PC-3 (cell line): ENCODE measurements at places on chromosomes 2 and 18. TPM values are rescaled to one million over a fixed set of nuclear protein-coding genes. Genes with fewer than 3 reads are reported as not detected.

SERPINB7 gene
- 71.9 and 74.5 TPM in 2 replicates for total RNA-seq

CHRNG gene
- total RNA-seq, result not detected in 2 replicates

KIF1A gene
- 0.40 TPM in 1 of 2 replicates, not detected in the other for total RNA-seq

ST8SIA5 gene
- total RNA-seq, result 0.04 TPM in 1 of 2 replicates, not detected in the other

MTCL1 gene
- total RNA-seq, result 33.1 and 58.8 TPM in 2 replicates

UGT1A7 gene
- total RNA-seq, result not detected in 2 replicates

CHRND gene
- total RNA-seq, result not detected in 2 replicates

HJURP gene
- total RNA-seq, result 31.7 and 37.0 TPM in 2 replicates

DYNAP gene
- total RNA-seq, result not detected in 2 replicates

SLC14A1 gene
- total RNA-seq, result 2.3 and 6.9 TPM in 2 replicates

SOWAHC gene
- 27.4 and 41.1 TPM in 2 replicates for total RNA-seq

TTN gene
- 0.52 and 1.1 TPM in 2 replicates for total RNA-seq

DNA sequence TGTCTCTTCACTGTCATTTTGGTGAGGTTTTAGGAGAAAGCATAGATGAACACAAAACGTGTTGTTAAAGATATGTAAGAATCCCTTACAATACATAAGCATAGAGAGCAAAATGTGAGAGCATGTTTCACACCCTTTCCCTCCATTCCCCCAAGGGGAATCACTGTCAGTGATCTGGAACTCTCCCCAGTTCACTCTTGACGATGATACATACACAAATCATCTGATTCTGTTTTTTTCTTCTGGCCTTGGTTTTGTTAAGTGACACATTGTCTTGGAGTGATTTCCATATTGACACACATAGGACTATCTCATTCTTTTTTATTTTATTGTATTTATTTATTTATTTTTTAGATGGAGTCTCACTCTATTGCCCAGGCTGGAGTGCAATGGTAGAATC, 53.7 kb upstream of the TANC1 start:
- no peaks in the 10 kb centered on the region for H3K36me3 ChIP-seq
- no peak overlapping the region for H3K4me3 ChIP-seq
- DNase-seq, result no peak

- H3K27me3 ChIP-seq, result no peaks in the 10 kb centered on the region
- no peaks in the 10 kb centered on the region for H3K36me3 ChIP-seq
- DNase-seq, result no peak
- no peak overlapping the region for H3K27ac ChIP-seq
- H3K4me1 ChIP-seq, result peaks cover 54% of the 10 kb centered on the region
These were observed 608 bp downstream of the CDH7 start for GRCh38 chr18:65751155-65752085.

- no peak overlapping the region for H3K4me3 ChIP-seq
- H3K27me3 ChIP-seq, result no peaks in the 10 kb centered on the region; the same call in 1 of the 2 replicates
- H3K36me3 ChIP-seq, result no peaks in the 10 kb centered on the region
- H3K27ac ChIP-seq, result no peak overlapping the region
- DNase-seq, result no peak
These were observed 28.5 kb downstream of the CIB4 start for GRCh38 chr2:26612522-26613240.

DNA sequence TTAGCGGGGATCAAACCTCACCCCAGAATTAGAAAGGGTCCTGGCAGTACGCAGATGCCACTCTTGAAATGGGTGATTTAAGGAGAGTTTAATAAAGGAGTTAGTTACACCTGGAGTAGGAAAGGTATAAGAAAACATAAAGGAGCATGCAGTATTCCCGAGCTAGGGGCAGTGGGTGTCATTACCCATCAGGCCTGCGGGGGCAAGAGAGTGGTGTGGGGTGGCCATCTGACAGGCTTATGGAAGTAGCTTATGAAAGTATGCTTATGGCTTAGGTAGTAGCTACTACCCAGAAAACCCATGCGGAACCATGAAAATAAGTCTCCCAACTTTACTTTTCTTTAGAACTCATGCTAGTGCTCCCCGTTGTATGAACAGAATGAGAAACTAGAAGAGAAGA, 568.9 kb upstream of the ACVR2A start:
- H3K27ac ChIP-seq, result no peak overlapping the region
- no peak overlapping the region for H3K4me3 ChIP-seq

- no peaks in the 10 kb centered on the region for H3K27me3 ChIP-seq
- DNase-seq, result no peak
- H3K4me1 ChIP-seq, result peaks cover 13% of the 10 kb centered on the region; the same call in 1 of the 2 replicates
These were observed 276.0 kb upstream of the TRIB2 start for GRCh38 chr2:12440731-12441130.

GRCh38 chr2:197708331-197708730, 3.2 kb downstream of the MARS2 start:
- peak; percentile 69 for DNase-seq
- peak overlapping the region; percentile 91 for H3K4me3 ChIP-seq
- no peaks in the 10 kb centered on the region for H3K27me3 ChIP-seq
- H3K27ac ChIP-seq, result no peak overlapping the region

GRCh38 chr2:133710613-133711012, 142.3 kb upstream of the NCKAP5 start:
- H3K27me3 ChIP-seq, result no peaks in the 10 kb centered on the region
- peak; percentile 42 for DNase-seq
- no peak overlapping the region for H3K4me3 ChIP-seq
- peak overlapping the region; percentile 54; the same call in 1 of the 2 replicates for H3K27ac ChIP-seq

DNA sequence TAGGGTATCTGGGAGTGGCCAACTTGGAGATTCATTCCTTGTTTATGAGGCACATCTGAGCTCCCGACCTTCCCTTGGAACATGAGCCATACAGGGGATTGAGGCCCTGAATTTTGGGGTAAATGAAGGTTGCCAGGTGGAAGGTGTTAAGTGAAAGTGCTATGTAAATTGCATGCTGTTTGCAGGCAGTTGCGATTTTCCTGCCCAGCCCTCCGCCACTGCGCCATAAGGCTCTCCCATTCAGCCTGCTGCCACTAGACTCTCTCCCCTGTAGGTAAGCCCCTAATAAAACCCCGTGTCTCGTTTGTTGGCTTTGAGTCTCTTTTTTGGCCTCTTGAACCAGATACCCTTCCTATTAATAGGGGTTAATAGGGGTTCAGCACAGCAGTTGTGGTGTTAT, 33.8 kb downstream of the PCARE start:
- H3K36me3 ChIP-seq, result no peaks in the 10 kb centered on the region
- no peaks in the 10 kb centered on the region for H3K4me1 ChIP-seq
- no peak overlapping the region for H3K27ac ChIP-seq
- DNase-seq, result no peak
- H3K27me3 ChIP-seq, result no peaks in the 10 kb centered on the region

- H3K36me3 ChIP-seq, result no peaks in the 10 kb centered on the region
- H3K27me3 ChIP-seq, result no peaks in the 10 kb centered on the region
- no peak overlapping the region for H3K27ac ChIP-seq
- no peak overlapping the region for H3K4me3 ChIP-seq
- no peaks in the 10 kb centered on the region for H3K4me1 ChIP-seq
- no peak for DNase-seq
These were observed 23.3 kb downstream of the KLF7 start for GRCh38 chr2:207142461-207142860.

DNA sequence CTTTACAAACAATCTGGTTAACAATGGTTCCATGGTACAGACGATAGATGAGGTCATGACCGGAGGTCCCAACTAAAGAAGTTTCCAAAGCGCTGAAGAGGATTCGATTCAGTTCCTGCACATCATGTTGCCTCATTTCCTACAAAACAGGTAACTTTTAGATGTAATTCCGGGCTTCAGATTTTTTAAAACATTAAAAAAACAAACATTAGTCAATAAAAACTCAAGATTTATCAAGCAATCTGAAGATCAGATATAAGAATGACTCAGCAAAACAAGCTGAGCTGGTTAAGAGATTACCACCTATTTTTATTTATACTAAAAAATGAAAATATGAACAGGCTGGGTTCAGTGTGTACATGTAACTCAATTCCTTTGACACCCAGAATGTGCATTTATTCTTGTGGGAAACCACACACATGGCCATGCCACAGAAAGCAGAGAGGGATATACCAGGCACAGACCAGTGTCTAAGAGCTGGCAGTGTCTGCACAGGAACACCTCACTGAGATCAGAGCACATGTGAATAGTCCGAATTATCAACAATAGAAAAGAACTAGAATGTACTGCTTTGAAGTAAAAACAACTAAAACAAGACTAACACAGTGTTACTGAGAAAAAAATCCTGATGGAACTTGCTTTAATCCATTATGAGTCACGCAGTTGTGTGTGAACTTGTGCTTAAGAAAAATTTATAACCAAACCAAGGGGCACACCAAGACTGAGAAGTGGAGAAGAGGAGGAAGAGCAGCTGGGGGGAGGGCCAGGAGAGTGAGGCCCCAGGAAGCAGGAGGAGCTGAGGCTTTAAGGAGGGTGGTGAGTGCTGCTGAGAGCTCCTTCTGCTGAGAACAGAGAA, 9.5 kb downstream of the USP40 start:
- H3K4me3 ChIP-seq, result peak overlapping the region; percentile 36; the same call in 1 of the 2 replicates
- DNase-seq, result peak; percentile 65
- peaks cover 21% of the 10 kb centered on the region for H3K36me3 ChIP-seq
- H3K4me1 ChIP-seq, result peaks cover 25% of the 10 kb centered on the region
- H3K27me3 ChIP-seq, result no peaks in the 10 kb centered on the region

GRCh38 chr2:67456428-67456827, 59.3 kb downstream of the ETAA1 start:
- H3K27ac ChIP-seq, result peak overlapping the region; percentile 99
- peak; percentile 24 for DNase-seq
- H3K27me3 ChIP-seq, result no peaks in the 10 kb centered on the region

DNA sequence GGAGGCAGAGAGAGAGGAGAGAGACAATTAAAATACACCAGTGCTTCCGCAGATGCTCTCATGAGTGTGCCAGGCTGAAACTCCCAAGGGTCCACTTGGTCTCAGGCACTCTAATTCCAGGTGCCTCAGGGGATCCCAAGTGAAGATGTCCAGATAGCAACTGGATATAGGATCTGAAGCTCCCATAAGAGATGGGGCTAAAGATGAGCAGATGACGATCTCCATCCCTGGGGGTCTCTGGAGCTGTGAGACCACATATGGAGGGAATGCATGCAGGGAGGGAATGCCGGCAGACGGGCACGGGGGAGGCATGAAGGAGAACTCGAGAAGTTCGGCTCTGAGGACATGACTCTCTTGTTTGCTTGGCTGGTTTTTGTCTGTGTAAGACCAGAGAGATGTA, 223.7 kb upstream of the RAB6C start:
- H3K4me3 ChIP-seq, result no peak overlapping the region
- peaks cover 26% of the 10 kb centered on the region for H3K27me3 ChIP-seq
- H3K36me3 ChIP-seq, result no peaks in the 10 kb centered on the region
- no peaks in the 10 kb centered on the region for H3K4me1 ChIP-seq
- no peak for DNase-seq

DNA sequence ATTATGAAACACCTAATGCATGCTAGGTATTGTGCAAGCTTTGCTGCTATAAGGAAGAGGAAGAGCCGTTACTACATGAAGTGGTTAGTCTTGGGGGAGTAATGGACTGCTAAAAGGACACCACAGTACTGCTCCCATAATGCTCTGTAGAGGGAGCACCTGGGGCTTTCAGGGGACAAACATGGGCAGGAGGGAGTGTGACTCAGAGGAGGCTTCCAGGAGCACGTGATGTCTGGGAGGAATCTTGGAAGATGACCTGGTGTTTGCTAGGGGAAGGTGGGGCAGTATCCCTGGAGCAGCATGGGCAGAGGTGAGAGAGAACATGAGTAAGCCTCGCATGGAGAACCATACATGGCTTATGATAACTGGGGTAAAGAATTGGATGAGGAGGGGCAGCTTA, 18.8 kb downstream of the MAPK4 start:
- peak; percentile 35 for DNase-seq
- no peaks in the 10 kb centered on the region for H3K36me3 ChIP-seq
- H3K4me3 ChIP-seq, result no peak overlapping the region
- H3K4me1 ChIP-seq, result no peaks in the 10 kb centered on the region
- H3K27ac ChIP-seq, result no peak overlapping the region

GRCh38 chr2:192190474-192190873, 4.3 kb downstream of the TMEFF2 start:
- peaks cover under 1% of the 10 kb centered on the region; the same call in 1 of the 2 replicates for H3K4me1 ChIP-seq
- peak; percentile 53 for DNase-seq
- H3K4me3 ChIP-seq, result no peak overlapping the region
- no peak overlapping the region for H3K27ac ChIP-seq
- H3K36me3 ChIP-seq, result no peaks in the 10 kb centered on the region

GRCh38 chr18:4836141-4836540, 360.9 kb downstream of the AKAIN1 start:
- H3K36me3 ChIP-seq, result no peaks in the 10 kb centered on the region
- H3K27ac ChIP-seq, result no peak overlapping the region
- no peak for DNase-seq
- H3K4me1 ChIP-seq, result no peaks in the 10 kb centered on the region
- no peak overlapping the region for H3K4me3 ChIP-seq

DNA sequence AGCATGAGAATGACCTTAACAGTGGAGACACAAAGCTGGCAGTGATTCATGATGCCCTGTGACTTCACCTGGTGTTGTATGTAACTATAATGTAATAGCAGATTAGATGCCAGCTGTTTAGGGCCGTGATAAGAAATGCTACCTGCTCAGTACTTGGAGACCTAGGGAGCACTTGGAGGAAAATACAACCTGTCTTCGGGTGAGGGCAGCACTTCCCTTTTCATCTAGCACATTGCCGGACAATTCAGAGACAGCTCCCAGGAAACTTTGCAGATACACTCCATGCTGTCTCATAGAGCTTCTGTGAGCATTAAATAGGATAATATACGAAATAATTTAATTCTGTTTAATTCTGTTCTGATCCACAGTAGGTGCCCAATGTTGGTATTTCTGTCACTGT, 668.5 kb downstream of the TSN start:
- peaks cover 6% of the 10 kb centered on the region; the same call in 1 of the 2 replicates for H3K4me1 ChIP-seq
- DNase-seq, result peak; percentile 7
- H3K36me3 ChIP-seq, result no peaks in the 10 kb centered on the region
- no peak overlapping the region for H3K27ac ChIP-seq
- no peak overlapping the region for H3K4me3 ChIP-seq

- no peak overlapping the region for H3K4me3 ChIP-seq
- H3K27me3 ChIP-seq, result no peaks in the 10 kb centered on the region
- peaks cover 25% of the 10 kb centered on the region for H3K4me1 ChIP-seq
These were observed 58.7 kb downstream of the THADA start for GRCh38 chr2:43537137-43537536.

GRCh38 chr18:50280707-50281294, 522 bp downstream of the MBD1 start:
- H3K27ac ChIP-seq, result peak overlapping the region; percentile 62; the same call in 1 of the 2 replicates
- no peak for DNase-seq
- peak overlapping the region; percentile 88 for H3K4me3 ChIP-seq
- H3K4me1 ChIP-seq, result peaks cover 17% of the 10 kb centered on the region; the same call in 1 of the 2 replicates

- H3K4me3 ChIP-seq, result no peak overlapping the region
- H3K27me3 ChIP-seq, result no peaks in the 10 kb centered on the region
- peaks cover 31% of the 10 kb centered on the region for H3K4me1 ChIP-seq
These were observed 21.4 kb downstream of the KIF3C start for GRCh38 chr2:25960920-25961319.
